HCEC 1CT (cell line): ENCODE measurements at places on chromosomes 3 and 15.
A peak's percentile ranks its signal among the peaks of the same experiment; 100 is the strongest.

GRCh38 chr15:56794553-56795329, 61.4 kb upstream of the ZNF280D start:
- DNase-seq, result no peak

- DNase-seq, result peak; percentile 32
Observed at GRCh38 chr15:91224755-91225380, 124.8 kb downstream of the SV2B start.

DNA sequence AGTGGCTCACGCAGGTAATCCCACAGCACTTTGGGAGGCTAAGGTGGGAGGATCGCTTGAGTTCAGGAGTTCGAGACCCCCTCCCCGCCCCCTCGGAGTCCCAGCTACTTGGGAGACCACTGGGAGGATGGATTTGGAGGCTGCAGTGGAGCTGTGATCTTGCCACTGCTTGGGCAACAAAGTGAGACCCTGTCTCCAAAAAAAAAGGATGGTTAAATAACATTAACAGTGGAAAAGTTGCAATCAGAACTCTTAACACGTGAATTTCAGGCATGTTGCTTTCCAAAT, 1.4 kb upstream of the TMEM87A start:
- DNase-seq, result no peak

DNA sequence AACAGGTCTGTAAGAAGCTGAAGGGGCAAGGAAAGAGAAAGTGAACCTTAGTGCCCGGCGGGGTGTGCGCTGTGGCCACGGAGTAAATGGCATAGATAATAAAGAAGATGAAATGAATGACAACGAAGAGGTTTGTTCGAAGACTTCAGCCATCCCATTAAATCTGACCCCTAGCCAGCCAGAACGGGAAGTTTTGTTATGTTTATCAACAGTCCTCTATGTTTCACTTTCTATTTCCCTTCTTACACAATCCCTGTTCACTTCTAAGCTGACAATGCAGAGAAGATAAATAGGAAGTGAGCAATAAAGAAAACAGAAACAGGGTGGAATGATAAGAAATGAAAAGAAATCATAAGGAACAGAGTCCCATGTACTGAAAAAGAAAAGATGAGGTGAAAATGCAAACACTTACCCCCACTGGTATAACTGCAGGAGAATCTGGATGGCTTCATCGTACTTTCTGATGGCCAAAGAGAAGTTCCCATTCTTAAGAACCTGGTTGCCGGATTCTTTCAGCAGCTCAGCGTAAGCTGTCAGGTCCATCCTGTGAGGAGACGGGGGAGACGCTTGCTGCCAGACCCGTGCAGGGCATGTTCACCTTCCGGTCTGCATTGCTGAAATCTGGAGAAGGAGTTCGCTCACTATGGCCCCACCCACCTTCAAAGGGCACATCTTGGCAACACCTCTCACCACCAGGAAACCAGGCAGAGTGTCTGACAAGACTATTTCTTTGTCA, 36.8 kb downstream of the TRANK1 start:
- DNase-seq, result peak; percentile 43

- DNase-seq, result no peak
Observed at GRCh38 chr3:11088831-11089230, 65.5 kb upstream of the HRH1 start.

DNA sequence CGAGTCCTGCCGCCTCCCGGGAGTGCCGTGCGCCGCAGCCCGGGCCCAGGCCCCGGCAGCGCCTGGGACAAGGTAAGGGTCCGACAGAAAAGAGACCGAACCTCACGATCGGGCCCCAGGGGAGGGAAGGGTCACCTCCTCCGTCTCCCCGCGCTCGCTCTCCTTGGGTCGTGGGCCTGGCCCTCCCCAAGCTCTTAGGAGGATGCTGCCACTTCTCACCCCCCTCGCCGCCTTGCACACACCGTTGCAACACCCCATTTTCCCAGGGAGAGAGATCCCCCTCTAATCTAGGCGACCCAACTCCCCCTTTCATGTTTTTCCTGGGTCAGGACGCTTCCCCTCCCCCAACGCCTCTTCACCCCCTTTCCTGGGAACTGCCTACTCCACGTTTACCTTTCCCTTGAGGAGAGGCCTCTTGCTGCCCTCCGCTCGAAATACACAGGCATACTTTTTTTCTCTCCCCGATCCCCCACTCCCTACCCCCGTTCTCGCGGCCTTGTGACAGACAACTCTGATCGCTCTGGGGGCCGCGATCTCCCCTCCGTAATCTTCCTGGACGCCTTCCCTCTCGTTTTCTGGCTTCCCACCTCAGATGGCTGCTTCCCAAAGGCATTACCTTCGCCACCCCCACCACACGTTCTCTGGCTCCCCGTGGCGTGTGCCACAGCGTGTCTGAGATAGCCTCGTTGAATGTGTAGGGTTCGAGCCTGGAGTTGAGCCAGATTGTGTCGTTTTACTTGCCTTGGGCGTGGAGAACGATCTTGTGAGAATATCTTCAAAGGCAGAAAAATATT, 688 bp downstream of the SETD5 start:
- DNase-seq, result peak; percentile 33
